ENCODE measurements at places on chromosomes 12 and 14.

DNA sequence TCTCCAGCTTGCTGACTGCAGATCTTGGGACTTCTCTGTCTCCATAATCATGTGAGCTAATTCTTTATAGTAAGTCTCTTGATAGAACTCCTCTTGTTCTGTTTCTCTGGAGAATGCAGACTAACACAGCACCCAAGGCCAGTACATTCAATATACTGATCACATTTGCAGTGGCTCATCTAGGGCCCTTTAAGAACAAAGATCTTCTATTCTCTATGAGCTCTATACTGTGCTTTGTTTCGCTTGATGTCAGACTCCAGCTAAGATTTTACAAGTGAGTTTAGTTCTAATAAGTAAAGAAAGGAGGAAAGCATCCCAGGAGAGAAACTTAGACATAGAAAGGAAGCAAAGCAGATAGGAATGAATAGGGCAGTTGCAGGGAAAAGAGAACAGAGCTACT is 69.3 kb upstream of the TMPO start:
- no peak for DNase-seq

GRCh38 chr14:71133296-71133695 is 226.0 kb downstream of the PCNX1 start:
- DNase-seq = no peak

DNA sequence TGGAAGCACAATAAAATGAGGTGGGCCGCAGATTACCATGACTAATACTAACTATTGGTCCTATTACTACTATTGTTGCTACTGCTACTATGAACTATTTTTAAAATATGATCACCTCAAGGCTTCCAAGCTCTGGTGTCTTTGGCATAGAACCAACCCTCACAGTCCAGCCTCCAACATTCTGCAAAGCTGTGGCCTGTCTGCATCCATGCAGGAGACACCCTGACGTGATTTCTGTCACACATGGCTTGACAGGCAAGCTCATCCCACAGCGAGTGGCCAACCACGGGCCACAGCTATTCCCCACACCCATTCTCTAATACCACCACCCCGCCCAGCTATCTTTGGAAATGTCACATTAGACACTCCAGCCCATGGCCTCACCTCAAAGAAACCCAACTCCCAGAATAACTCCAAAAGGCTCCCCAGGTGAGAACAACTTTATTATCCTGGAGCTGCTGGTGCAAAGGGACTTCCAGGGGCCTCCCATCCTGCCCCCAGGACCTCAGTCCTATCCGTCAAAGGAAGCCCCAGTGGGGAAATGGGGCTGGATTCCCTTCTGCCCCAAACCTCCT is 14.4 kb downstream of the ISCU start:
- DNase-seq = no peak

- no peak for DNase-seq
Measured at GRCh38 chr12:50626026-50626425, 121.2 kb downstream of the DIP2B start.

GRCh38 chr14:100576091-100577085 is 10.8 kb downstream of the BEGAIN start:
- DNase-seq = no peak

- DNase-seq = no peak
Measured at GRCh38 chr12:12620730-12621315, 9.1 kb downstream of the CREBL2 start.

DNA sequence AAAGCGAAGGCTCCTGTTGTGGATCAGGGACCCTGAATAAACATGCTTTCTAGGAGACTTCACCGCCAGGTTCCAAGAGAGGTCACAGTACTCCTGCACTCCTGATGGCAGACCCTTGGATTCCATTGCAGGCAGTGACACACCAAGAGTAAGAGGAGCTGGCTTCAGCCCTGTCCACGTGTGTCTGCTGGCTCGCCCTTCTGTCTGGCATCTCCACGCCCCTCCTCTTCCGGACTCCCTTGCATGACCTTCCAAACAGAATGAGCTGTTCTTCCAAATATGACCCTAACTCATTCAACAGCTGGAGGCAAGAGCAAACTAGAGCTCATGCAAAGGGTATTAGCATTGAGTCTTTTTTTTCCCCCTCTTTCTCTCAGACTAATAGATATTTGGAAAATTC is 233.0 kb upstream of the PLEKHG7 start:
- no peak for DNase-seq
